ENCODE measurements at places on chromosomes 4 and X.
A peak's percentile ranks its signal among the peaks of the same experiment; 100 is the strongest.

DNA sequence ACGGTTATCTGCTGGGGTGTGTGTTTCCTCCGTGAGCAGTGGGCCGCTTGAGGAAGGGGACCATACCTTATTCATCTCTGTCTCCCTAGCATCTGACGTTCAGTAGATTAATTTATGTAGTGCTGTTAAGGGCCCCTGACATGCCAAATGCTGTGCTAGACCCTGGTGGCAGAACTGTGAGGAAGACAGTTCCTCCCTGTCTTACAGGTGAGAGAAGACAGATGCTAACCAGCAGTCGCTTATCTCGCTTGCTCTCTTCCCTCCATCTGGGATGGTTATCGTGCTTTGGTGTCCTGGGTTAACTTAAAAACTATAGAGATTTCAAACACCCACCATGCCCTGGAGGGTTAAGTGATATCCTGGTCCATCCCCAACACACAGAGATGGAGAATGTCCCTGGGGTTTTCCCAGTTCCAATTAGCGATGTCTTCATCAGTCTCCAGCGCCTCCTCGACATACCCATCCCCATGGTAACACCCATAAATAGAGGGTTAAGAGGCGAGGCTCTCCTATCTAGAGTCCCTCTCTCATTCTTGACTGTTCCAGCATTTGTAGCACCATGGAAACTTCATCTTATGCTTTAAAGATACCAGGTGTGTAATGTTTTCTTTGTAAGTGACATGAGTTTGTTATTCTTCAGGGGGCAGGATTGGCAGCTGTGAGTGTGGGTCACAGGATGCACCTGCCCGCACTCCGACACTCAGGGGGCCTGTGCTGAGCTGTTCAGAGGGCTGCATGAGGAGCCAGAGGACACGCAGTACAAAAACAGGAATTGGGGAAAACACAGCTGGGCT, 135.2 kb downstream of the STK32B start:
- peak; percentile 25 for DNase-seq

GRCh38 chr4:66539745-66540144, 869.5 kb upstream of the EPHA5 start:
- DNase-seq: no peak

- DNase-seq: no peak
Measured at GRCh38 chrX:72280321-72280845, 3.3 kb upstream of the RPS4X start.

GRCh38 chr4:108135549-108136209, 33.1 kb downstream of the LEF1 start:
- DNase-seq: no peak

- DNase-seq: no peak
Measured at GRCh38 chrX:20952180-20952579, 422.0 kb upstream of the CNKSR2 start.

DNA sequence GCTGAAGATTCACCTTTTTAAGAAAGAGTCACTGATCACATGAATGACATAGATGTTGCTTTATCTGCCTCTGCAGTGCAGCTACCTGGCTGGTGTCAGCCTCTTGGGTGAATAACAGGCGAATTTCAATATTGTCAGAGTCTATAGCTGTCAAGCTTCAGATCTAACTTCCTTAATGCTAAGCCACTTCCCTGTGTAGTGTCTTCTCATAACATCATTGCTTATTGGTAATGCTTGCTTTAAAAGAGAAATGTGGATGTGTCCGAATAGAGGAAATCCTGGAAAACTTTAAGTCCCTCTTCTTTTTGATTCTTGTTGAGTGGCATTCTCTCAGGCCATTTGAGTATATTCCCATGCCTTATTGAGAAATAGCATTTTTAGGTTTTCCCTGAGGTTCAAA, 7.3 kb upstream of the IGFBP7 start:
- DNase-seq: no peak

DNA sequence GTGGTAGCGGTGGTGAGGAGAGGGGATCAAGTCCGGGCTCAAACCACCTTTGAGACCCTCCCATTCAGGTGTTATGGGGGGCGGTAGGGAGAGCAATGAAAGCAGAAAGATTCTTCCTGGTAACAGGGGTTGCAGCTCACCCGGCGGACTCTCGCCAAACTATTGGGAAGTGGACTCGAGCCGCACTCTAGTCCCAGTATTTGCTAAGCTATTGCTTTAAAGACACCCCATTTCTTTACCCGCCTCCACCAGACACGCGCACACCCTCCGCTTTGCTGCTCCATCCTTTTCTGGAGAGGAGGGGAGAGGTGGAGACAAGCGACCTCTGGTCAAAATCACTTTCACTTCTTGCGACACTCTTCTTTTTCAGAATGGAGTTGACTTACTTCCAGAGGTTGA, 625 bp upstream of the GABRA4 start:
- no peak for DNase-seq

GRCh38 chr4:147633643-147634042, 16.4 kb downstream of the TMEM184C start:
- DNase-seq: no peak

DNA sequence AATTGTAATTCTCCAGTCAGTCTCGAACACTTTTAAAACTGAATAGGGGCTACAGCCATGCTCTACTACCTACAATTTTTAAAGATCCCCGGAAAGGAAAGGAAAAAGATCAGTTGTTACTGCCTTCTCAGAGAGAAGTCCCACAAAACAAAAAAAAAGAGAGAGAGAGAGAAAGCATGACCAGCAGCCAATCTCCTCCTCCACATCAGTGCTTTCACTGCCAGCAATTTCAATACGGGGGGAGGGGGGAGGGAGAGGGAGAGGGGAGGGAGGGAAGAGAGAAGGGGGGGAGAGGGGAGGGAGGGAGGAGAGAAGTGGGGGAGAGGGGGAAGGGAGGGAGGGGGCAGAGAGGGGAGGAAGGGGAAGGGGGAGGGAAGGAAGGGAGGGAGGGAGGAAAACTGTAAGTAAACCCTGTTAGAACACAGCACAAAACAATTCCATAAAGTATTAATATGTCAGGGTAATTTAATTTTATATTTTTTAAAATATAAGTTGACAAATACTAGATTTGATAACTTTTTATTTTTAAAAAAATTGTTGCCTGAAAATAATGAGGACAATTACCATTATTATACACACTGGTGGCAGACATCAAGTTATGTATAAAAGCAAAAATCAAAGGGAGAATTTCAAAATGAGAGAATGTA, 108.0 kb downstream of the LRBA start:
- DNase-seq: no peak

- DNase-seq: peak; percentile 42
Measured at GRCh38 chr4:3857269-3857926, 91.2 kb downstream of the ADRA2C start.

DNA sequence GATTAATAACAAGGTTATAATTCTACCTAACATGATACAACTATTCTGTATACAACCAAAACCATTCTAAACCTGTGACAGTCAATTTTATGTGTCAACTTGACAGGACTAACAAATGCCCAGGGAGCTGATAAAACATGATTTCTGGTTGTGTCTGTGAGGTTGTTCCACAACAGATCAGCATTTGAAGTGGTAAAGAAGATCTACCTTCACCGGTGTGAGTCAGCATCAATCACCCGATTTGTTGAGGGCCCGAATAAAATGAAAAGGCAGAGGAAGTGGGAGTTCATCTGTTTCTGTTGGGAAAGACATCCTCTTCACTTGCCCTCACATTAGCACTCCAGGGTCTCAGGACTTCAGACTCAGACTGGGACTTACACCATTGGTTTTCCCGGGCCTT, 187.9 kb downstream of the MAB21L2 start:
- no peak for DNase-seq

DNA sequence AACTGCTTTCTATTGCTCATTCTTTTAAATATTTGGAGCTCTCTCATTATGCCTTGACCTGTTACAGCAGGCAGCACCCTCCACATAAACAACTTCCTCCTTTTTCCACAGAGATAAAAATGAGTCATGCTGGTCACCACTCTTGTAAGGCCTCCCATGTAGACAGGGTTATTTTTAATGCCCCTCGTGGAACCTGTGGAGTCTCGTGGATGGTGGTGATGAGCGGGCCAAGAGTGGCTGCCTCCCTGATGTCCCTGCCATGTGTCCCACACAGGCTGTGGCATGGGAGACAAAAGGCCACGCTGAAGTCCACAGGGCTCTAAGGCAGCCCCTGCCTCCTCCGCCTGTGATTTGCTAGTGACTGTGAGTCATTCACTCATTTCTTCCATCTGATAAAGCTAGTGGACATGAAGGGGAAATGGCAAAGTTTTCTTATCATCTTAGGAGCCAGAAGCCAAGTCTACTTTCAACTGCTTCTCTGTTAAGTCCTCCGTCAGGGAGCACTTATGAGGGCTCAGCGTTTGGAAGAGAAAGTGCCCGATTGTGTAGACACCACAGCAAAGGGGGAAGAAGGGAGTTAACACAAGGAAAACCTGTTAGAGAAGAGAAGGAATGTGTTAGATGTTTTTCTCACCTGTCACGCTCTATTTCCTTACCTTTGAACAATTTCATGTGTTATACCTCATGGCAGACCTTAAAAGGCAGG, 121.6 kb upstream of the FAT1 start:
- no peak for DNase-seq

- DNase-seq: peak; percentile 7
Measured at GRCh38 chr4:55635282-55635681, 816 bp downstream of the NMU start.

GRCh38 chr4:189494407-189494806, 446.3 kb upstream of the FRG1 start:
- DNase-seq: no peak

GRCh38 chr4:87442889-87443288, 20.5 kb downstream of the NUDT9 start:
- no peak for DNase-seq

- DNase-seq: peak; percentile 30
Measured at GRCh38 chrX:50747471-50747900, 66.5 kb downstream of the SHROOM4 start.

DNA sequence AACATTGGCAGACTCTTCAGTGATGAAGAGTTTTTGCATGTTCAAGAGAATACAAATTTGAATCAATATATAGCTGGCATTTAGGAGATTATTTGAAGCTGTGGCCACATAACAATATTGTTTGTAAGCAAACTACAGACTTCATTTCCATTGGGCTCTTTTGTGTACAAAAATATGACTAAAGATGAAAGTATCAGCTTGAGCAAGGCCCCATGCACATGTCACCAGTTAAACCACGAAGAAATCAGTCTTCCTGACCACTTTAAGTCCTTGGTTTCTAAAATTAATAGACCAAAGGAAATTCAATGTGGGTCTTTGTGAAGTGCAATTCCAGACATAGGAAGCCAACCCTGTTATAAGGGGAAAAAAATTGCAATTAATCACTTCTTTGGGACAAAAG, 1664.6 kb upstream of the ADGRL3 start:
- DNase-seq: no peak

GRCh38 chr4:182337366-182337765, 94.2 kb downstream of the TENM3 start:
- DNase-seq: no peak

DNA sequence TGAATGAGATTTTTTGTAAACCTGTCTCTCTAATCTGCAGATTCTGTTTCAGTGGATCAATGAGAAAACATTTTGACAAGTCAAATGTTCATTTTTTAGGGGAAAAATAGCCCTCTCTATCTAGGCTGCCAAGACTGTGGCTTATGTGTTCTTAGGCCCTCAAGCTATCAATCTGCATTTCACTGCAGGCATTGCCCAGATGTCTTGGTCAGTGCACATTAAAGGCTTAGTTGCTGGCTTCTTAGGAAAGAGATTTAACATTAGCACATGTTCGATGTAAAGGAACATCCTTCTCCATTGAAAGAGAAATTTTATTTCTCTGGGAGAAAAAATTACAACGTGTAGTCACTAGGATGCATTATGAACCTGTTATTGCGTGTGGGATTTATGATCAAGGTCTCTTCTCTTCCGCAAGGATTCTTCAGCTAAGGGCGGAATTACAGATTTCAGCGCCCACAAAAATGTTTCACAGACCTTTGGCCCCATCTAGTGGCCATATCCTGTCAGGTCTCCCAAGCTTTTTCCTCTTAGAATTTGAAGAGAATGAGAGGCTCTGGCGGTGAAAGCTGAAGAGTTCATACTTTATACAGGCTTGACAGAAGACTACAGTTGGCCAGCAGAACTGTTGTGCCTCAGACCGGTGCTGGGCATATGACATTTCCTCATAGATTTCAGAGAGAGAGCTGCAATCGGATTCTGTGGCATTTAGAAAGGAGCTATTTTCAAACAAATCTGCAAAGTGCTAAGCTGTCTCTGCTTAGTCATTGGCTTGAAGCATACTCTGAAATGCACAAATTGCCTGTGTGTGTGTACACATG, 144.6 kb upstream of the NOCT start:
- DNase-seq: peak; percentile 82

DNA sequence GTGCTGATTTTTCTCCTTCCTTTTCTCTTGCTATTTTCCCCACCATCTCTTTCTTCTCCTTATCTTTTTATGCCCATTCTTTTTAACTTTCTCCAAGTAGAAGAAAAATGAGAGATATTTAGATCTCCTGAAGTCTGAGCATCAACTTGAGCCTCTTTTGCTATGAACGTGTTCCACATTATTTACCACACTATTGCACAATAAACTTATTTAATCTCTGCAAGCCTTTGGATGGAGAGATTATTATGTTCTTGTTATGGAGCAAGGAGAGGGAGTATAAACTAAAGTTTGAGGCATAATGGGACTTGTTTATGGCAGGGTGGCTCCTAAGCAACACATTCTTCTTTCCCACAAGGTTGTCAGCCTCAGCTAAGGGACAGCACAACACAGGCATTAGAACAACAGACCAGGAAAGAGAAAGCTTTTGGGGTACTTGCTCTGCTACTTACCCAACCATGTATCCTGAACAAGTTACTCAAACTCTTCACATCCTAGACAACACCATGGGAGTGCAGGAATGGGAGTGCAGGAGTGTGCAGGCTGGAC, 365.5 kb upstream of the BOD1L1 start:
- DNase-seq: no peak

DNA sequence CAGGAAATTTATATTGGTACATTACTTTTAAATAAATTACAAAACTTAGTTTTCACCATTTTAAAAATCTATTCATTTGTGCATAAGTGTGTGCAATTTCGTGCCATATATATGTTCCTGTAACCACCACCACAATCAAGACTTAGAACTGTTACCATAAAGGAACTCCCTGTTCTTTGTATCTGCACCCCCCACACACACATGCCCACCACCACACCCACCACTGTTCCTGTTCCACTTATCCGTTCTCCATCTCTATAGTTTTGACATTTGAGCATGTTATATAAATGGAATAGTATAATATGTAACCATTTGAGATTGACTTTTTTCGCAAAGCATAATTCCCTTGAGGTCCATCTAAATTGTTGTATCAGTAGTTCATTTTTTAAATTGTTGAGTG, 73.7 kb downstream of the TAF1 start:
- no peak for DNase-seq
